A673 (cell line): ENCODE measurements at places on chromosomes 3 and 15. TPM values are rescaled to one million over a fixed set of nuclear protein-coding genes. Genes with fewer than 3 reads are reported as not detected.

DNA sequence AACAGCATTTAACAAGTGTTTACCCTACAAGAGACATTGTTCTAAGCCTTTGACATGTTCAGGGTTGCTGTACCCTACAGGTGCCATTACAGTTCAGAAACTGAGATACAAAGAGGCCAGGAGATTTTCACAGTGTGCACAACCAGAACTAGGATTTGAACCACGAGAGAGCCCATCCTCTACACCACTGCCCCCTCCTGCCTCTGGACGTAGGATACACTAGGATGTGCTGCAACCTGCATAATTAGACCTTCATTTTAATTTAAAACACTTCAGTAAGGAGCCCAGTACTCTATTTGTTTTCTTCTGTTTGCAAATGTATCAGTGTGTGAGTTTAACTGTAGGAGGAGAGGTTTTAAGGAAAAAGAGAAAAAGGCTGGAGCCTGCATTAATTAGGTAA, 123.1 kb upstream of the RARB start:
- DNase-seq: no peak

The LDHAL6B gene
- total RNA-seq: not detected in 2 replicates

DNA sequence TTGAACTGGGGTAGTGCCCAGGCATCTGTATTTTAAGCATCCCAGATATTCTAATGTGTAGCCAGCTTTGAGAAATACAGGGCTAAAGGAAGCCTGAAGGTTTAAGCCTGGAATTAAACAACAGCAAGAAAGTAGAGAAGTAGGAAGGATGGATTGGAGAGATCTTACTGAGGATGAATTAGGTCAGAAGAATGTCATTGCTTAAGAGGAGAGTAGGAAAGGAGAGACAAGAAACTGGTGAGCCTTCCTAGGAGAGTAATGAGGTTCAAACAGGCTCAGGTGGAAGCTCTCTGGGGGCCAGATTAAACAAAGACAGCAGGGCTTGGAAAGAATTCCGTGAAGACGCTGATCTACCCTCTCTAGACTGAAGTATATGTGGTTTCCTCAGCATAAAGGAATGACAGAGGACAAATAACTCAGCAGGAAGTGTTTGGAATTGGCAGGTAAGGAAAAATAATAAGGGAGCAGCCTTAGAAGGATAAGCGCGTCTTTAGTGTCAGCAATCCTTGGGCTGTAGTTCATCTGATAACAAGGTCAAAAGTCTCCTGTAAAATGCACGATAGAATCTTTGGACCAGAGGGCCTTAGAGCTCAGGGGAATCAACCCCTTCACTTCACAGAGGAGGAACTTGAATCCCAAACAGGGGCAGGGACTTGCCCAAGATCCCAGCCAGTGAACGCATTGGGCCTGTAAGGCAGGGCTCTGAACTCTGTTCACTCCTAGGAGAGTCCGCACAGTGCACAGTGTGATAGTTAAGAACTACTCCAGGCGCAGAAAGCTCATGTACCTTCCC, 90.9 kb downstream of the TP63 start:
- DNase-seq: no peak

DNA sequence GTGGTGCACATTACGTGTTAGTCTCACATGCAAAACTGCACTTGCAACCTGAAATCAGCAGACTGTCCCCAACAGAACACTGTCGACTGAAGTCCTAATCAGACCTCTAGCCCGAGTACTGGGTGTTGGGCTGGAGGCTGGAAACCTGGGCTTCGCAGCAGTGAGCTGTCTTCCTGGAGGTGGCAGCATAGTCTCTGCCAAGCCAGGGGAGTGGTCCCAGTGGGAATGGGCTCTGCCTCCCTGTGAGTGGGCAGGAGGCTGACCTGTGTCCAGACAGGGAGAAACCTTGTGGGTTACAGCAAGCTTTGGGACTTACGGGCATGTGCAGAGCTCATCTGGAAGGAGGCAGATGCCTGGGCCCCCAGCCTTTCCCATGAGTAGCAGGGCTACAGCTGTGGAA, 38.2 kb upstream of the MYZAP start:
- DNase-seq: no peak

- peak; percentile 95 for DNase-seq
Observed at GRCh38 chr3:36993326-36994283, at the start of gene MLH1. Gene MLH1 (plus strand): TSS chr3:36993518. CDS start chr3:36993548, 30 bp downstream.

- no peak for DNase-seq
Observed at GRCh38 chr15:35290301-35290721, 205.2 kb upstream of the NANOGP8 start.

The CAMK1 gene
- 26.7 and 28.0 TPM in 2 replicates for total RNA-seq

DNA sequence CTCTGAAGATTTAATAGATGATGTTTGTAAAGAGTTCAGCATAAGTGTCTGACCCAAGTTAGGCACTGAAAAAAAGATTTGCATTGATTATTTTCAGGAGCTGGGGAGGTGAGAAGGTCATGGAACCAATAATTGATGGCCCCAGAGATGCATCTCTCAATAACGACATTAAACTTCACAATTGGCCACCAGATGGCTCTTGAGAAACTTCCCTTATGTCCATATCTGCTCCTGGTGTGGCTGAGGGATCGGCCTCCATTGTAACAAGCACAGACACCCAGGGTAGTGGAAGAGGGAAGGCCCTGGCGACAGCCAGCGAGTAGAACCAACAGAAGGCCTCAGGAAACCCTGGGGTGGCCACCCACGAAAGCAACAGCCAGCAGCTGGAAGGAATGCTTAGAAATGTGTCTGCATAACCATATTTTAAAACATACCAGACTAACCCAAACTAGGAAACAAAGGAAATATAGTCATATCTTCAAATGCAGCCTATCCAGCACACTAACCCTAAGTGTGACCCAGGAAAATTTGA, 536.7 kb downstream of the SOX2 start:
- DNase-seq: peak; percentile 34

- no peak for DNase-seq
Observed at GRCh38 chr15:83992324-83993031, 243.1 kb upstream of the GOLGA6L4 start.

DNA sequence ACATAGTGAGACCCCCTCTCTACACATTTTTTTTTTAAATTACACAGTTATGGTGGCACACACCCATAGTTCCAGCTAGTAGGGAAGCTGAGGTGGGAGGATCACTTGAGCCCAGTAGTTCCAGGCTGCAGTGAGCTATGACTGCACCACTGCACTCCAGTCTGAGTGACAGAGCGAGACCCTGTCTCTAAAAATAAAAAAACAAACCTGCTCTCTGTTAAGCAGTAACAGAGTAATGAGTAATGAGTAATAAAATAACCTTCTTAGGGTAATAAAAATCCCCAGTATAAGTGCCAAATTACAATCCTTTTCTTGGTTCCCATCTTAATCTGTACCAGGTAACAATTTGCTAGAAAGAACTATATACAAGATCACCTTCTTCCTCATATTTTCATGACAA, 65.9 kb upstream of the PLXND1 start:
- DNase-seq: no peak

- no peak for DNase-seq
Observed at GRCh38 chr3:169348929-169349621, 314.4 kb downstream of the MECOM start.

The EIF1B gene
- total RNA-seq: 32.1 and 34.4 TPM in 2 replicates

The GRK7 gene
- total RNA-seq: not detected in 2 replicates

The TFDP2 gene
- 41.6 and 50.3 TPM in 2 replicates for total RNA-seq

The USP13 gene
- total RNA-seq: 33.0 and 37.4 TPM in 2 replicates

The CCR2 gene
- total RNA-seq: not detected in 2 replicates

DNA sequence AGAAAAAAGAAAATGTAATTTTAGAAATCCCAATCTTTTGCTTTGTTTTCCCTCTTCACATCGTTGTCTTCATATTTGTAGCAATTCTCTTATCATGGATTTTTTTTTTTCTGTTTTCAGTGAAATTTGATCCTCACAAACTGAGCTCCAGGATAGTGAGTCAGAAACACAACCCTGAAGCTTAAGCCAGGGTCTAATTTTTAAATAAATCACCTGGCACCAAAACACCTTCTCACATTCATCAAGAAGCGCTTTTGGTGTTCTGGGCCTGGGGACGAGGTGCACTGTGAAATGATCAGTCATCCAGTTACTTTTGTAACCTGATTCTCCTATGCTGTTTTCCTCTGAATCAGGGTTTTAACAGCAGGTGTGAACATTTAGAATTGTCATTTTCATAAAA, 87.7 kb downstream of the REC114 start:
- DNase-seq: no peak

DNA sequence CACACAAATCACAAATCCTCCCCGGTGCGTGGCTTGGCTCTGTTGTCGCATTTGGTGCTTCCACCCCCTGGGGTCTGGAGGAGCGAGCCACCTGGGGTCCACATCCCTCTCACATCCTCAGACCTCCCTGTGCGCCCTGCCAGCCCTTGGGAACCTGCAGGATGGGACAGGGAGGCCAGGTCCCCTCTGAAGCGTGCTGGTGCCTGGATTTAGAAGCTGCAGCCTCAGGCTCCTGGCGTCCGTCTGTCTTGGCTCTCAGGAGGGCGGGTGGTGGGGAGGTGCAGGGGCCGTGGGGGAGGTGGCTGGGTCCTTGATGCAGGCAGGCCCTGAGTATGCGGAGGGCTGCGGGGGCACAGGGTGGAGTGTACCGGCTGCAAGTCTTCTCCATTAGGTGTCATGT, 38.4 kb downstream of the RGMA start:
- DNase-seq: no peak

DNA sequence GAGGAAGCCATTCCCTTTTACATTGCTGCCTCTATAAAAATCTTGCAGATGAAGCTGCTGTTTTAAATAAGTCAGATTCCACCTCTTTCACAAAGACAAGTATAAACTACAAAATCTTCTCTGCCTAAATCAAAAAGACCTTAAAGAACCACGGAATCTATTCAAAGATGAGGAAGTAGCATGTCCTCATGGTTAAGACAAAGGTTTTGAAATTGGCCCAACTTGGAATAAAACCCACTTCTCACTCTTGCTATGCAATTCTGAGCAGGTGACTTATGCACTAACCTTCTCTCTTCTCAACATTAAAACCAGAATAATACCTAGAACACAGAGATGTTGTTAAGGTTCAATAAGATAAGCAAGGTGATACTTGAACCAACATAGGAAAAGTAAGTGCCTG, 97.6 kb downstream of the FOXP1 start:
- DNase-seq: no peak

DNA sequence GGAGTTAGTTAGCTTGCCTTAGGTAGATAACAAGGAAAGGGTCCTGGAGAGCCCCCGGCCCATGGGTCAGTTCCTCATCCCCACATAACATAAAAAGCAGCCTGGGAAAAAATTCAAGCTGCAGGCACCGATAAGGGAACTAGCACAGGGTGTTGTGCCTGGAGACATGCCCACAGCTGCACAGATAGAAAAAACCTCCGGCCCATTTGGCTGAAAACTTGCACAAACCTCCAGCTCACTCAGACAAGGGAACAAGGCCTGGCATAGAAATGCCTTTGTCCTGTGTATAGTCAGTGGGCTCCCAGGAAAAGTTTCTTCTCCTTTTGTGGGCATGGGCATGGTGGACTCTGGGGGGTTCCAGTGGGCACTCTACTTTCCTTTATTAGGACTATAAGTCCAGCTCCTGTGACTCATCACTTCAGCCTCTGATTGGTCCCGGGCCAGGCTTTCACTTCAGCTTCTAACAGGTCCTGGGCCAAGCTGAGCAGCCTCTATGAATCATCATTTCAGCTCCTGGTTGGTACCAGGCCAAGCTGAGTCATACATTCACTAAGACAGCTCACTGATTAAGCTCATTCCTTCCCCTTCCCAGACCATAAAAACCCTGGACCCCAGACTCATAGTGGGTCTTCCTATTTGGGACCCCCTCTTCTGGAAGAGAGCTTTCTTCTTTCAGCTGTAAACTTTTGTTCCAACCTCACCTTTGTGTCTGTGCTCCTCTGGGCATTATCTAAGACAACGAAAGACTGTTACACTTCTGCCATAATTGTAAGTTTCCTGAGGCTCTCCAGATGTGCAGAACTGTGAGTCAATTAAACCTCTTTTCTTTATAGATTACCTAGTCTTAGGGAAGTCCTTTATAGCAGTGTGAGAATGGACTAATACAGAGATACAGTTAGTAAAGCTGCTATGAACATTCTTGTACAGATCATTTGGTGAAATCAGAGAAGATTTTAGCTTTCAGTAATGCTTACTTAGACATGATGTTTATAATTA, 348.0 kb upstream of the DPPA4 start:
- peak; percentile 45 for DNase-seq

GRCh38 chr15:29480278-29480677, 210.7 kb upstream of the NSMCE3 start:
- no peak for DNase-seq

DNA sequence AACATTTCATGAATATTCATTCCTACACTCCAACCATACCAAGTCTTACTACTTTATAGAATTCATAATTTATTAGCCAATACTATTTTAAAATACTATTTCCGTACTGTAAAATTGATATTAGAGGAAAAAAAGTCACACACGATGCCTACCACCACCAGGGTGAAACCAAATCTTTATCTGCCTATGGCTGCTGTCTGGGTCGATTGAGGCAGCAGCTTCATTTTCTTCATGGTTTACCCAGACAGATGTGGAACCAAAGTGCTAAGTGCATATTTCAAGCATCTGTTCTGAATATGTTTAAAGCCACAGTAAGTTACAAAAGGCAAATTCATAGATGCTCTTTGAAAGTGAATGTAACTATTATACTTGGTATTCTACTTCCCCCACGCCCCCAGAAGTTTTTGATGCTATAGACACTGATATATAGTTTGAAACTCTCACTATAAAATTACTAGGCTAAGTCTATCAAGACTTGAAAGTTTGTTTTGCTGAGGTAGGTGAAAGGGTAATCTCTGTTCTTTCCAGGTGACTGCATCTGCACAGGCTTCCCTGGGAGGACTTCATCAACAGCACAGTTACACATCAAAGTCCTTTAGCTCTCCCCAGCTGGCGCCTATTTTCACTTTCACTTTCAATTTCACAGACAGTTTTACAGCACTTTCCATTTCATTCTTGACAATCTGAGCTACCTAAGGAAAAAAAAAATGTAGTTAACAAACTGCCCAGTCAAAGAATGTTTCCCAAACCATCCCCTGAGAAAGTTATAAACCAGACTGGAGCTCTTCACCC, 113.9 kb downstream of the POLQ start:
- no peak for DNase-seq
